Bronchus fibroblast of lung (primary cell): ENCODE measurements at places on chromosomes 7 and 10. TPM values are rescaled to one million over a fixed set of nuclear protein-coding genes. Genes with fewer than 3 reads are reported as not detected.

The HEPACAM2 gene
- total RNA-seq, result not detected in 2 replicates

The SLC18A2 gene
- not detected in 2 replicates for total RNA-seq

The RASA4B gene
- total RNA-seq, result 0.50 and 0.59 TPM in 2 replicates

The ACSM6 gene
- not detected in 2 replicates for total RNA-seq

The TBX20 gene
- total RNA-seq, result 0.15 and 0.34 TPM in 2 replicates

The SAMD8 gene
- 10.1 and 12.1 TPM in 2 replicates for total RNA-seq

The AVL9 gene
- total RNA-seq, result 17.5 and 19.0 TPM in 2 replicates

The SUN3 gene
- total RNA-seq, result not detected in 2 replicates

The PRSS1 gene
- total RNA-seq, result not detected in 2 replicates

The GPR158 gene
- not detected in 2 replicates for total RNA-seq

The MKX gene
- 1.0 and 1.2 TPM in 2 replicates for total RNA-seq

The NAT16 gene
- total RNA-seq, result under 0.01 and 0.15 TPM in 2 replicates

The KCNK18 gene
- total RNA-seq, result not detected in 2 replicates

The MEOX2 gene
- 1.5 and 1.9 TPM in 2 replicates for total RNA-seq

The COL28A1 gene
- 0.17 TPM in 1 of 2 replicates, not detected in the other for total RNA-seq

The STRA8 gene
- total RNA-seq, result not detected in 2 replicates

The CLCN1 gene
- under 0.01 TPM in 1 of 2 replicates, not detected in the other for total RNA-seq

The BLNK gene
- 0.15 and 0.50 TPM in 2 replicates for total RNA-seq

The PRKG1 gene
- total RNA-seq, result 4.0 and 8.2 TPM in 2 replicates

The AKR1C8 gene
- not detected in 2 replicates for total RNA-seq

The NUDT13 gene
- total RNA-seq, result 0.84 and 2.1 TPM in 2 replicates

The CDH23 gene
- under 0.01 TPM in 2 replicates for total RNA-seq

The SFMBT2 gene
- 1.6 and 1.7 TPM in 2 replicates for total RNA-seq

The SPDYE11 gene
- total RNA-seq, result not detected in 2 replicates

The FOXL3 gene
- not detected in 2 replicates for total RNA-seq

The NRAP gene
- total RNA-seq, result not detected in 2 replicates

The HOXA2 gene
- total RNA-seq, result 1.3 and 1.5 TPM in 2 replicates

The PON3 gene
- not detected in 2 replicates for total RNA-seq

The MYO1G gene
- total RNA-seq, result under 0.01 TPM in 1 of 2 replicates, not detected in the other

The C10orf105 gene
- total RNA-seq, result not detected in 2 replicates

The CPN1 gene
- total RNA-seq, result not detected in 2 replicates

The SLC29A4 gene
- 4.2 and 5.2 TPM in 2 replicates for total RNA-seq

The MPP7 gene
- total RNA-seq, result 0.45 and 0.84 TPM in 2 replicates

The RARRES2 gene
- total RNA-seq, result 9.5 and 11.9 TPM in 2 replicates

The LRRC61 gene
- 6.7 and 6.8 TPM in 2 replicates for total RNA-seq

The RPEL1 gene
- total RNA-seq, result under 0.01 TPM in 1 of 2 replicates, not detected in the other

The UCMA gene
- not detected in 2 replicates for total RNA-seq

The OPALIN gene
- total RNA-seq, result not detected in 2 replicates

The CYP3A7 gene
- 0.34 TPM in 1 of 2 replicates, not detected in the other for total RNA-seq

The CCDC172 gene
- total RNA-seq, result not detected in 2 replicates

The CLDN12 gene
- total RNA-seq, result 14.5 and 17.2 TPM in 2 replicates
